Kidney tubule cell (primary cell): ENCODE measurements at places on chromosomes 6 and 20.

DNA sequence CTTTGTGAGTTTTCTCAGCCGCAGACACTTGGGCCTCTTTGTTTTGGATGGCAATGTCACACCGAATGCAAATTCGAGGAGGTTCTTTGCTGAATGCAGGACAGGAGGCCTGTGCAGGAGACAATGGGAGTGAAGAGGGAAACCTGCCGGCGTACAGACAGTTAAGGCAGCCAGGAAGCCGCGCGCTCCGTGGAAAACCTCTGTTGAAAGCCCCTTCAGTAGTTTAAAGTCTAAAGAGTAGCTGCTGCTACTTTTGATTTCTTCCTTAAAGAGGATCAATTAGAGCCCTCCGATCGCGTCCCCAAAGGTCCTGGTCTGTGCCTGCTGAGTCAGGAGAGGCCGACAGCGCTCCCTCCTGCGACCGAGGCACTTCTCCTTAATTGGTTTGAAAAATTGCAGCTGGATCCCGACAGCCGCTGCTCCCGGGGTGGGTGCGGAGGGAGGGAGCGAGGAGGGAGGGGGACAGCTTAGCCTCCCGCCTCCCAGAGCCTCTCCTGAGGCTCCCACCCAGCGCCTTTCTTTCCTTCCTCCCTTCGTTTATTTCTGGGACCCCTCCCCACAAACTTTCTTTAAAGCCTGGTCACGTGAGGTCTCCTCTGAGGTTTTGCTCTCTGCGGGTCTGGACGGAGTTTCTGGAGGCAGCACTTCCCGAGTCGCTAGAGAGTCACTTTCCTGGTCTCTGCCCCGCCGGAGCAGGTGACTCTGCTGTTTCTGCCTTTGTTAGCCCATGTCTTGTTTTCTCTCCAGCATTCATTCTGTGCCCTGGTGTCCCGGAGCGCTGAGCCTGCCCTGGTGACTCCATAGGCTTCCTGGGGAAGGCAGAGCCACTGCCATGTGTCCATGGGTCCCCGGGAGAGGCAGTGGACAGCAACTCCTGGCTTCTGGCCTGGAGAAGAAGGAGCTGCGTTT is 22.3 kb upstream of the RPP40 start:
- DNase-seq = peak; percentile 43

GRCh38 chr6:131213501-131213990 is 78.3 kb downstream of the AKAP7 start:
- no peak for DNase-seq

GRCh38 chr20:6140947-6141346 is 18.1 kb upstream of the FERMT1 start:
- DNase-seq = peak; percentile 16

DNA sequence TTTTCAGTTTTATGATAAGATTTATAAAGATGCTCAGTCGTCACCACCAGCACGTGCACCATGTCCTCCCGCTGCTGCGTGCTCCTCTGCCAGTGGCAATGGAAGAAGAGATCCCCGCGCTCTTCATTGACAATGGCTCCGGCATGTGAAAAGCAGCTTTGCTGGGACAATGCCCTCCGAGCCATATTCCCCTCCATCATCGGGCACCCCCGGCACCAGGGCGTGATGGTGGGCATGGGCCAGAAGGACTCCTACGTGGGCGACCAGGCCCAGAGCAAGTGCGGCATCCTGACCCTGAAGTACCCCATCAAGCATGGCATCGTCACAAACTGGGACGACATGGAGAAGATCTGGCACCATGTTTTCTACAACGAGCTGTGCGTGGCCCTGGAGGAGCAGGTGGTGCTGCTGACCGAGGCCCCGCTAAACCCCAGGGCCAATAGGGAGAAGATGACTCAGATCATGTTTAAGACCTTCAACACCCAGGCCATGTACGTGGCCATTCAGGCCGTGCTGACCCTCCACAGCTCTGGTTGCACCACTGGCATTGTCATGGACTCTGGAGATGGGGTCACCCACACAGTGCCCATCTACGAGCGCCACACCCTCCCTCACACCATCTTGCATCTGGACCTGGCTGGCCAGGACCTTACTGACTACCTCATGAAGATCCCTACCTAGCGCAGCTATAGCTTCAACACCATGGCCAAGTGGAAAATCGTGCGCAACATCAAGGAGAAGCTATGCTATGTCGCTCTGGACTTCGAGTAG is 34.3 kb upstream of the ENPP5 start:
- DNase-seq = no peak

DNA sequence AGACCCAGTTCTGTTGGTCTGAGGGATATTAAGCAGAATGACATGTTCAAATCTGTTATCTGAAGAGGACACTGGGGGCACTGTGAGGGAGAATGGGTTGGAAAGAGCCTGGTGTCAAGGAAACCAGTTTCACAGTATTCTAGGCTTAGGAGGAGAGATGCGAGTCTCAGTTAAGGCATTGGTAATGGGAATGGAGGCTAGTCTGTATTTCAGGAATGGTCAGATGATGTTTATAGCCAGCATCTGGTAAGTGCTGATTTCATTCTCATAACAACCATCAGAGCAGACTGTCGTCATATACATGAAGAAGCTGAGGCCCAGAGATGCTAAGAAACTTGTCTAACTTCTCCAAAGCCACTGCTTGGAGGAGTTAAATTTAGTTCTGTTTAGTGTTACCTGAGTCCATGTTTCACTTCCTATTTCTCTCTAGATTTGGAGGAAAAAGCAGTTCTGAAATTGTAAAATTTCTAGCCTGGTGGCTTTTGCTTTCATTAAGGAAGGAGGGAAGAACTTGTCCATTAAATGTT is 242.0 kb downstream of the ARID1B start:
- no peak for DNase-seq

DNA sequence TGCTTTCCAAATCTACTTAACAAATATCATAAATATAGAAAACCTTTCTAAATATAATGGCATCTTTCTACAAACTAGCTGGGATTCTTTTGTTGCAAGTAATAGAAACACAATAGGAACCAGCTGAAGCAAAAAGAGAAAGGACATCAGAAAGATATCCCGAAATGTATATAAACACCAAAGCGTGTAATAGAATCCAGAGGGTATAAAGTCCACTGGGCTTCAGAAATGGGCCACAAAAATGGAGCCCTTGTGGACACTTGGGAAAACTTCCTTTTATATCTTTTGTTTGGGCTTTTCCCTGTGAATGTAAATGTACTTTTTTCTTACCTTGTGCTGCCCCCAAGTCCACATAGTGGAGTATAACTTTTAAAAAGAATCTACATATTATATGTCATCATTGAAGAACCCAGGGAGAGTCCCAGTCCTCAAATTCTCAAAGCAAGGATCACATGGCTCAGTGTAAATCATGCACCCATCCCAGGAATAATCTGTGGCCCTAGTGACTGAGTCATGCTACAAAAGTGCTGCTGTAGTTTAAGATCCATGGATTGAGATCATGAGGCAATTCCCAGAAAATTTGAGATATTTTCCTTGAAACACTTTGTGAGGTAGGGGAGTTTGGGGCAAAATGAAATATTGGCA is 457.0 kb downstream of the EPM2A start:
- DNase-seq = peak; percentile 66

GRCh38 chr6:306641-307061 is 14.4 kb downstream of the DUSP22 start:
- DNase-seq = no peak

DNA sequence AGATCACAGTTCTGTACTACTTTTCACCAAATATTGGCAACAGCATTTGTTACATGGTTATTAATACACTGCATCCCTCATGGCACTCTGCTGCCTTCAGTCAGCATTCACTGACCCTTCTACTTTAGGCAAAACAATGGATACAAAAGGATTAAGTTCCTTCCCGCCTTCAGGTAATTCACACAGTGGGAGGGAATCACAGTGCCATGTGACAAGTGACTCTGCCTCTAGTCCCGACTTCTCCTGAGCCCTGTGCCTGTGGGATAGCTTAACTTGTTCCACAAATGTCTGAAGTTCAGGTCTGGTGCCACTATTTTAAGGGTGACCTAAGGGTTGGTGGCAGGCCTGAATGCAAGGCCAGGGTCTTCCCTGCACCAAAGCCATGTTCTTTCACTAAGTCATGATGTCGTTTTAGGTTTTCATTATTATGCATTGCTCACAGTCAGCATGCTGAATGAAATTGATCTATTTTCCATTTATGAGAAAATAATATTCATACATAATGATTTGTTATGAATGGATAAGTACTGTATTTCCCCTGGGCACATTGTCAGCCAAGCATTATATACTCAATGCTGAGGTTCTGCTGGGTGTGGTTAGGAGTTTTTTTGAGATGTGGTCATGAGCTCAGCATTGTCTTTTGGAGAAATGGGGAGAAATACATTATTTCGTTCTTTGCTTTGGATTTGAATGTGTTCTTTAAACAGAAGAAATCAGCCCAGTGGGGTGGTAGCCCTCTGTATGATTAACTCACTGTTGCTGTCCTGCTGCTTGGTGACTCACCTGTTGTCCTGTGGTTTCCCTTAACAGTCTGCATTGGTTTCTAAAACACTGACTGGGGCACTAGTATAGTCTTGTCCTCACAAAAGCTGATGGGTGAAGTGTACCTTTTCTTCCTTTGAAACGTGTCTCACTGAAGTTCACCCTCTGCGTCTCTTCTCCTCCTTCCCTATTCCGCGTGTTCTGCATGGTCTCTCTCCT is 66.4 kb downstream of the AFDN start:
- DNase-seq = peak; percentile 81

DNA sequence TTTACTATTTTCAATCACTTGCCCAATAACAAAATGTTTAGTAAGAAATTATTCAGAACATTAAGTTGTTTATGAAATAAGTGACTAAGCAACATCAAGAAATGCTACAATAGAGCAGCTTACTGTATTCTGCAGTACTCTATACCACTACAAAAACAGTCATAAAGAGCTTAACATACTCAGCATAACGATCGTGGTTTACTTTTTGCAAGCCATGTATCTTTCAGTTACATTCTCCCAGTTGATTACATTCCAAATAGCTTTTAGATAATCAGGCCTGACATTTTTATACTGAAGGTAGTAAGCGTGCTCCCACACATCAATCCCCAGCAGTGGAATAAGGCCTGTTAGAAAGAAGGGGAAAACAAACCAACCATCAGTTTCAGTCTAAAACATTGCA is 10.7 kb downstream of the SOD2 start:
- DNase-seq = no peak

DNA sequence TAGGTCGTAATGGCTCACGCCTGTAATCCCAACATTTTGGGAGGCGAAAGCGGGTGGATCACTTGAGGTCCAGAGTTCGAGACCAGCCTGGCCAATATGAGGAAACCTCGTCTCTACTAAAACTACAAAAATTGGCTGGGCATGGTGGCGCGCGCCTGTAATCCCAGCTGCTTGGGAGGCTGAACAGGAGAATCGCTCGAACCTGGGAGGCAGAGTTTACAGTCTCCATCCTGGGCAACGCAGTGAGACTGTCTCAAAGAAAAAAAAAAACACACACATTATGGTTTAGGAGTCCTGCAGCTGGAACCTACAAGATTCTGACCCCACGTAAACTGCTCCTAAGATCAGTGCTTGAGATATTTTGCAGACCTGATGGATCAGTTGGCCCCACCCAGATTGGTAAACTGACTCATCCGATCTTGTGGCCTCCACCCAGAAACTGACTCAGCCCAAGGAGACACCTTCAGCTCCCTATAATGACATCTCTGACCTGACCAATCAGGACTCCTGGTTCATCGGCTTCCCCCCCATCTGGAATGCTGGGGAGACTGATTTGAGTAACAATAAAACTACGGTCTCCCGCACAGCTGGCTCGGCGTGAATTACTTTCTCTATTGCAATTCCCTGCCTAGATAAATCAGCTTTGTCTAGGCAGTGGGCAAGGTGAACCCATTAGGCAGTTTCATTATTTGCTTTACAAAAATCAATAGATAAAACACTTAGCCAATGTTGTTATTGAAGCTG is 96.2 kb upstream of the BTN3A2 start:
- DNase-seq = peak; percentile 55

DNA sequence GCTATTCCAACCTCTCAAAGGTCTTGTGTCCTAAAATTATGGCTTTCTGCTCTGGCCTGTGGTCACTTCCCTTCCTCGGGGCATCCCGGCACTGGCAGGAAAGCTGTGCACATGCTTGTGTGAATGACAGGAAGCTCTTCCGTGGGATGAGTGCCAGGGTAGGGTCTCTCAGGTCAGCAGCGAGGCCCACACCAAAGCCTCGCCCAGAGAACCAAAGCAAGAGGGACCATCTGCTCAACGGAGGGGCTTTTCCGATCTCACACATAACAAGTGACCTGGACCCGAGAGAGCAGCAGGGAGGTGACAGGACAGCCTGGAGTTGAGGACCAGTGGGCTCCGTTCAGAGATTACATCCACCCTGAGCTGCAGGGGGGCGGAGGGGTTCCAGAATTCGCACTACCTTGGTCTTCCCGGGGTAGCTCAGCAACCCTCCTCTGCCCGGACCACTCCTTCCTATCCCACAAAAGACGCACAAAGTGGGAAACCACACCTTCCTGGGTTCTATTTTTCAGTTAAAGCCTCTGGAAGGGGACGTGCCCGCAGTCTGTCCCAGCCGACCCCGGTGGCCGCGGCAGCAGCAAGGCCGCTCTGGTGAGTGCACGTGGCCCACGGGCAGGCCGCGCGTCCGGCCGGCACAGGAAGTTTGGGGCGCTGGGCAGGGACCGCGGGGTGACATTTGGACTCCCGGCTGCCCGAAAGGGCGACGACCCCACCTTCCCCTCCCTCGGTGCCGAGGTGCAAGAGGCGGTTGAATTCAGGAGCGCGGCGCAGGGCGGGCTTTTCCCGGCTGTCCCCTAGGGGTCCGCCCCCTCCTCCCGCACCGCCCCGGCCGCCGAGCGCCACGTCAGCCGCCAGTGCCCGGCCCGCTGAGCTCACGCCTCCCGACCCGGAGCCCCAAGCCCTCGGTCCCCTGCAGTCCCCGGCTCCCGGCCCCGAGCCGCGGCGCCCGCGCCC is 988 bp downstream of the TXNDC5 start:
- peak; percentile 60 for DNase-seq

GRCh38 chr6:112172540-112172939 is 81.8 kb downstream of the LAMA4 start:
- DNase-seq = no peak

DNA sequence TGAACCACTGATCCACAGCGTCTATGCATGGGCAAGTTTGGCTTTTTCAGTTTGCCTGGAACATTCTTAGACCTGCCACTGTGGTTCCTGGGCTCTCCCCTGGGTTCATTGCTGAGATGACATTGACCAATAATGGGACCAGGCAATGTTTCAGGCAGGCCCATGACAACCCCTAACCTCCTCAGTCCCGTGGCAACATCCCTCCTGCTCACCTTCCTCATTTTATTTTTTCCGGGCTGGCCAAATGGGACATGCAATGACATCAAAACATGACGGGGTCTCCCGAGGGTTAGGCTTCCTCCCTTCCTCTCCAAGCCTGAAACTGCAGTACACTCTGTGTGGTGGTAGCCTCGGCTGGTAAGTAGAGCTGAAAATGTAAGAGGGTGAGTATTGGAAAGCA is 234.0 kb upstream of the RREB1 start:
- no peak for DNase-seq

- no peak for DNase-seq
Measured at GRCh38 chr20:51424270-51425117, 118.0 kb downstream of the NFATC2 start.

GRCh38 chr20:63496596-63497120 is 2.2 kb downstream of the EEF1A2 start:
- no peak for DNase-seq
